ENCODE measurements at places on chromosomes 4 and X. TPM values are rescaled to one million over a fixed set of nuclear protein-coding genes. Genes with fewer than 3 reads are reported as not detected.

- DNase-seq: no peak
These were observed 12.3 kb upstream of the UBA1 start for GRCh38 chrX:47181301-47181700.

PPBP gene
- not detected for total RNA-seq

GRCh38 chrX:129800186-129800585 lies 20.4 kb downstream of the SASH3 start:
- no peak for DNase-seq

DNA sequence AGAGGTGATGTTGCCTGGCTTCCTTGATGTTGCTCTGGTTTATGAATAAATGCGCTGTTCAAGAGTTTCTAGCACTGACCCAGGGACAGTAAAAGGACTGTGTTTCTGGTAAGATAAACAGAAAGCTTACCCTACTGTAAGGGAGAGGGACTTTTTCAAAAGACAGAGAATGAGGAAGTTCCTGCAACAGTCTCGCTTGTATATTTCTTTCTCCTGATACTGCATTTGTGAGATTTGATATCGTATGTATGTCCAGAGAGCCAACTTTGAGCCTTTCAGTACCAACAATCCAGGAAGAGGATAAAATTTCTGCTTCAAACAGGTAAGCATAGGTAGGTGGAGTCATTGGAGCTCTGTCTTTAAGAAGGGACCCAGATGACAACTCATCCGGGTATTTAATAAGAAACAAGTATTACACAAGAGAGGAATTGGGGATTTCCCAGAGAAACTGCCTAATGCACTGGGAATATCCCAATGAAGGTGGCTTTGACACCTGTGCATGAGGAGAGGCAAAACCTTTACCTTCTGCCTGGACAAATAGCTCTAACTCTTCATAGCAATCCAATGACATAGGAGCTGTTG lies 773 bp downstream of the DAPP1 start:
- DNase-seq: no peak
